Right hindlimb (tissue), 1 donor: ENCODE measurements at places on chromosomes 13 and 19.
A peak's percentile ranks its signal among the peaks of the same experiment; 100 is the strongest.

- no peak for DNase-seq
Observed at GRCh38 chr13:96398486-96398885, 308.6 kb downstream of the HS6ST3 start.

DNA sequence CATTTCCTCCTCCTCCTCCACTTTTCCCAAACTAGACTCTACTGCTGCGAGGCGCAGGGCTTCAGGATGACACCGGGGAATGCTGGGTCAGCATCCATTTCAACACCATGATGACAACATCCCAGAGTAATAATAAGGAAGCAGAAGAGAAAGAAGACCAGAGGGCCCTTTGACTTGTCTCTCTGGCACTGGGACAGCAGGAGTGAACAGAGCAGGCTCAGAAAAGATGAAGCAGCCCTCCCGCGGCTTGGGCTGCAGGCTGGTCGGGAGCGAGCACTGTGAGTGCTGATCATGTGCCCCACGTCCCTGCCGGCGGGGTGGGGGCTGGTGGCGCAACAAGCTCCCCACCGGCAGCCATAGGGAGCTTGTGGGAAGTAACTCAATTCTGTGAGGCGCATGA is 30.5 kb downstream of the RANBP3 start:
- DNase-seq = peak; percentile 44

GRCh38 chr13:30133554-30133912 is 173.8 kb downstream of the KATNAL1 start:
- no peak for DNase-seq

- DNase-seq = peak; percentile 30
Observed at GRCh38 chr19:28169168-28169887, 1043.6 kb downstream of the UQCRFS1 start.

GRCh38 chr13:36242761-36243160 is 28.4 kb upstream of the SOHLH2 start:
- no peak for DNase-seq

- no peak for DNase-seq
Observed at GRCh38 chr19:19914596-19914995, 13.8 kb downstream of the ZNF93 start.

- DNase-seq = no peak
Observed at GRCh38 chr19:12921047-12921446, 2.0 kb upstream of the SYCE2 start.

DNA sequence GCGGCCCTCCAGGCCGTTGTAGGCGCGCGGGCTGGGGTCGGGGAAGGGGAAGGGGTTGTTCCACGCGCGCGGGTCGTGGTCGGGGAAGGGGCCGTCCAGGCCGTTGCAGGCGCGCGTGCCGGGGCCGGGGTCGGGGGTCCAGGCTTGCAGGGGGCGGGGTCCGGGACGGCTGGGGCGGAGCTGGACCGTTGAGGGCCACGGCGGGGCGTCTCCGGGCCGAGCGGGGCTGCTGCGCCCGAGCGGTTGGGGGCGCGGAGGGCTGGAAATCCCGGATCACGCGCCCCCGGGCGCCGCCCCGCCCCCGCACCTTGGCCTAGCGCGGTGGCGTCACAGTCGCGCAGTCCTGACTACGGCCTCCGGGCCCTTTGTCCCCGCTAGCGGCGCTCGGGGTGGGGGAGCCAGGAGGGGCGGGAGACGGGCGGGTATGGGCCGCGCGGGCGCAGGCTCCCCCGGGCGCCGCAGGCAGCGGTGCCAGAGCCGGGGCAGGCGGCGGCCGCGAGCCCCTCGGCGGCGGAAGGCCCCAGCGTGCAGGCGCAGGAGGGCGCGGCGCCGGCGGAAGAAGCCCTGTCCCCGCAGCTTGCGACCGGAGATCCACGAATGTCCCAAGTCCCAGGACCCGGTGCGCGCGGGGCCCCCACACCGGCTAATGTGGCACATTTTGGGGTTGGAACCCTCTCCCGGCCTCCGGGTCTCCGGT is 665 bp downstream of the GPX4 start:
- DNase-seq = peak; percentile 80

DNA sequence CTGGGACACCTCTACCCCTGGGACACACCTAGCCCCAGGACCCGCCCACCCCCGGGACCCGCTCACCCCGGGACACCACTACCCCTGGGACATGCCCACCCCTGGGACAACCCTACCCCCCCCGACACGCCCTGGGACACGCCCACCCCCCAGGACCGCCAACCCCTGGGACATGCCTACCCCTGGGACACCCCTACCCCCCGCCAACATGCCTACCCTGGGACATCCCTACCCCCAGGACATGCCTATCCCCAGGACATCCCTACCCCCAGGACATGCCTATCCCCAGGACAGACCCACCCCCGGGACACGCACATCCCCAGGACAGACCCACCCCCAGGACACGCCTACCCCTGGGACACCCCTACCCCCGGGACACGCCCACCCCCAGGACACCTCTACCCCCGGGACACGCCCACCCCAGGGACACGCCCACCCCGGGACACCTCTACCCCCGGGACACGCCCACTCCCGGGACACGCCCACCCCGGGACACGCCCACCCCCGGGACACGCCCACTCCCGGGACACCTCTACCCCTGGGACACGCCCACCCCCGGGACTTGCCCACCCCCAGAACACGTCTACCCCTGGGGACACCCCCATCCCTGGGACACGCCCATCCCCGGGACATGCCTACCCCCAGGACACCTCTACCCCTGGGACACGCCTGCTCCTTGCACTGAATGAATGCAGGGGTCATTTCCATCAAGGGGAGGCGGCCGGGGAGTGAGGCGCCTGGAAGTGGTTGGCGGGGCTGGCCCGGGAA is 32.3 kb downstream of the ADPRHL1 start:
- DNase-seq = peak; percentile 54

DNA sequence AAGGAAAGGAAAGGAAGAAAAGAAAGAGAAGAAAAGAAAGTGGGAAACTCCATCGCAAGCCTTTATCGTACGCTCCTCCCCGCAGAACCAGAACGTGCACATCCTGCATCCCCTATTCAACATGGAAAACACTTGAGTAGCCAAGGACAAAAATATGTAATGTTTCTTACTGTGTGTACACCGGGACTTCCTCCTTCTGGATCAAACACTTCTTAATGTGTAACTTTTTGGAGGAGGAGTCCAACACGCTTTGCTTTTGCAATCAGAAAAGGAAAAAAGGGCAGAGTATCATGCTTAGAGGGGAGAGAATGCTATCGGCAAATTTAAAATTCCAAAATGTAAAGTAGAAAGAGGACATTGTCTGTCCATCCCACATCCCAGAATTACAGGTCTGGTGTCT is 7.8 kb upstream of the SHFL start:
- no peak for DNase-seq

DNA sequence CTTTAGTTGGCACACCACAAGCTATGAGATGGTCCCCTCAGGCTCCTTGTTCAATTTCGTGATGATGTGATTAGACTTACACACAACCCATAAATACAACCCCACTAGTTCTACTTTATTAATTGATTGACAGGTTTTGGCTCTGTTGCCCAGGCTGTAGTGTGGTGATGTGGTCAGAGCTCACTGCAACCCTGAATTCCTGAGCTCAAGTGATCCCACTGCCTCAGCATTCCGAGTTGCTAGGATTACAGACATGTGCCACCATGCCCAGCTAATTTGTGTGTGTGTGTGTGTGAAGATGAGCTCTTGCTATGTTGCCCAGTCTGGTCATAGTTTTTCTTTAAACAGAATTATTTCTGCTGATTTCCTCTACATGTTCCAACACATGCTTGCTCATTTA is 17.5 kb upstream of the HTR2A start:
- DNase-seq = no peak

DNA sequence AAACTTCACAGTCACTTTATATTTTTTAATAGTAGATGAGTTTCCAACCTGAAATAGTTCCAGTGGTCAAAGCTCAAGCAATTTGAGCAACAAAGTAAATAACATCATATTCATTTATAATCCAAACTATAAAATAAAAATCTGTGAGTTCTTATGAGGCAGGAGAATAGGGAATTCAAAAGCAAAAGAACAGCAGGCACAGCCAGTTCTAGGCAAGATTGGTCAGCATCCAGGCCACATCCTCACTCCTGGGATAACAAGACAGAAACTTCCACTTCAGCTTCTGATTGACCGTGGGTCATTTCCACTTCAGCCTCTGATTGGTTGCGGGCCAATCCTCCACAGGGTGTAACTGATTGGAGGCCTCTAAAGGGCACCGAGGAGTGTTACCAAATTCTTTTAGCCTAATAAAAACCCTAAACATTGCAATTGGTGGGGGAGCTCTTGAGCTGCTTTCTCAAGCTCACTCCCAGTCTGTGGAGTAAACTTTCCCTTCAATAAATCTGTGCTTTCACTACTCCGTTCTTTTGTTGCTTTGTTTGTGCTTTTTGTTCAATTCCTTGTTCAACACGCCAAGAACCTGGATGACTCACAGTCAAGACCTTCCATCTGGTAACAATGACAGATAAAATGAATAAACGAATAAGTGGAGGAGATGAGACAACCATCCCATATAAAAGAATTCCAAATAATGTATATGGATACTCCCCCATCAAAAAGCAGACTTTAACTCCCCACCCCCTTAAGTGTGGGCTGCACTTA is 42.6 kb upstream of the AMER2 start:
- DNase-seq = peak; percentile 66

GRCh38 chr13:50576156-50576555 is 267.3 kb downstream of the DLEU7 start:
- peak; percentile 75 for DNase-seq

DNA sequence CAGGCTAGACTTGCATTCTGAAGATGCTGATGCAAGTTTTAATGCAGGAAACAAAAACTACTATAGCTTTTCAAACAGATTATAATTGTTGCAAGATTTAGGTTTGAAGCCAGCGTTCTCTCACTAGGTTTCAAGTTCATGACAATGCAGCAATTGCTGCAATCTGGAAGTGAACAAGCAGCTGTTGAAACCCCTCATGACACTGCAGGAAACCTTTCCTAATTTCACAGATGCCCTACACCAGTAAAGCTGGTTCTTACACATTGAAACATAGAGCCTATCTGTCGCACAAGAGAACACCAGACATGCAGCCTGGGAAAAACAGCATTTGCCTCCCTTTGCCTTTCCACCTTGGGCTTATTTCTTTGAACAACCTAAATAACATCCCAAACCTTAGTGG is 1737.2 kb upstream of the MIR17HG start:
- no peak for DNase-seq

DNA sequence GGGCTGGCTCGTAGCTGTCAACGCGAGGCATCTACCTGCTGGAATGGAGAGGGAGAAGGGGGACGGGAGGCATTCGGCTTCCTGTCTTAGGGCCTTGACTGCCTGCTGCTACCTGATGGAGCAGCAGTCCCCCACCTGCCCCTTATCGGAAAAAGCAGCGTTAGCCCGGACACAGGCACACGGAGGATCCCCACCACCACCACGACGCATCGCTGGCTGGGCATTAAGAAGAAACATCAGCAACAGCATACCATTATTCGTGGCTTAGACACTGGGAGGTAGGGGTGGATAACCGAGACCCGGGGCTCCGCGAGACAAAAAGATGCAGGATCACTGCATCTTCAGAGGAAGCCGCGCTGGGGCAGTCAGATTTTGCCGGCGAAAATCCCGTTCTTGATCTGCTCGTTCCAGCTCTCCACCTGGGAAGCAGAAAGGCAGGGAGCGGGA is 1.1 kb downstream of the COX6B2 start:
- no peak for DNase-seq

DNA sequence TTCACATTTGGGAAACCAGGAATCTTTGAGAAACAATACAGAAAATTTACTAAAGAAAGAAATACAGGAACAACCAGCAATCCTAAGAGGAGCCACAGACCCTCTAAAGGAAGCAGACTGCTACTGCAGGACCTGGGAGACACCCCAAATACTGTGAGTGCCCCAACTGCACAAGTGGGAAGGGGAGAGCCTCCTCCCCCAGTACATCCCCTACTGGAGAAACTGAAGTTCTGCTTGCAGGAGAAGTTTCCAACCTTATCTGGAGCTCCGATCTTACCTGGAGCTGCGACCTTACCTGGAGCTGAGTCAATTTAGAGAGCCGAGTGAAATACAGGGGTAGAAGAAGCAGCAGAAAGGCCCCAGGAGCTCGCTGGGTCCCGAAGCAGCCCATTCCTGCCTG is 236.4 kb upstream of the SPRY2 start:
- no peak for DNase-seq

GRCh38 chr13:22064854-22065620 is 394.2 kb downstream of the FGF9 start:
- DNase-seq = no peak

DNA sequence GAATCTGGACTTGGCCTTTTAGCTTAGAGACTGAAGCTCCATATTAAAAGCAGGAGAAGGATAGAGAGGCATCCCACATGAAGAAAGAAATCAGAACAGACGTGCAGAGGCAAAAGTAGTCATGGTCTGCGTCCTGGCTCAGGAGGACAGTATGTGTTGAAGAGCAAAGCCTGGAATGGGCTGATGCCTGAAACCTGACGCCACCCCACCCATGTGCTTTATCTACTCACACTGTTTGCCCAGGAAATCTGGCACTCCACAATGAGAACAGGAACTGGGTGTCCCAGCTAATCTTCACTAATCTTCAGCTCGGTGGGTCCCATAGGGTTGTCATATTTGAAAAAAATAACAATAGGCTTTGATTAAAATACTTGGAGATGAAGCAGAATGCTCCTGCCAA is 549.0 kb upstream of the GPC6 start:
- no peak for DNase-seq
